Activated CD4-positive, alpha-beta T cell treated with anti-CD3 and anti-CD28 coated beads, Interleukin-2, amount 50 U/mL, for 4 hours (primary cell): ENCODE measurements at places on chromosomes 16 and 17.

GRCh38 chr17:74770498-74771318, 5.4 kb downstream of the NAT9 start:
- peak; percentile 76 for DNase-seq

DNA sequence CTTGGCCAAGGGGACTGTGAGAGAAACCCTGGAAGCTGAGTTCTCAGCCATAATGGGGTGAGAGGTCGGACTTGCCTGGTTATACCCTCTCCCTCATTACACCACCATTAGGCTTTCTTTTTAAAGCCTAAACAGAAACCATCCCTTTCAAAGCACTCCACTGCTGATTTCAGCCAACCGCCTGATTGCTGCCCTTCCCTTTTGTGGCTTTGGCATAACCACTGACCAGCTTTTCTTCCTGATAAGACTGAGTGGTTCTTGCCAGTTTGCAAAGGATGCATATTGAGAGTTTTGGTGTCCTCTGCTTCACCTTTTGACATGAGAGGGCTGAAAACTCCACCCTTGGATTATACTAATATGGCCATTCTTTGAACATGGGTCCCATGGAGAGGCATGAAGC, 308.2 kb upstream of the GOT2 start:
- DNase-seq = no peak

GRCh38 chr17:60461584-60461983, 39.3 kb downstream of the CHCT1 start:
- DNase-seq = no peak

GRCh38 chr17:5770441-5771270, 186.3 kb upstream of the NLRP1 start:
- DNase-seq = no peak

DNA sequence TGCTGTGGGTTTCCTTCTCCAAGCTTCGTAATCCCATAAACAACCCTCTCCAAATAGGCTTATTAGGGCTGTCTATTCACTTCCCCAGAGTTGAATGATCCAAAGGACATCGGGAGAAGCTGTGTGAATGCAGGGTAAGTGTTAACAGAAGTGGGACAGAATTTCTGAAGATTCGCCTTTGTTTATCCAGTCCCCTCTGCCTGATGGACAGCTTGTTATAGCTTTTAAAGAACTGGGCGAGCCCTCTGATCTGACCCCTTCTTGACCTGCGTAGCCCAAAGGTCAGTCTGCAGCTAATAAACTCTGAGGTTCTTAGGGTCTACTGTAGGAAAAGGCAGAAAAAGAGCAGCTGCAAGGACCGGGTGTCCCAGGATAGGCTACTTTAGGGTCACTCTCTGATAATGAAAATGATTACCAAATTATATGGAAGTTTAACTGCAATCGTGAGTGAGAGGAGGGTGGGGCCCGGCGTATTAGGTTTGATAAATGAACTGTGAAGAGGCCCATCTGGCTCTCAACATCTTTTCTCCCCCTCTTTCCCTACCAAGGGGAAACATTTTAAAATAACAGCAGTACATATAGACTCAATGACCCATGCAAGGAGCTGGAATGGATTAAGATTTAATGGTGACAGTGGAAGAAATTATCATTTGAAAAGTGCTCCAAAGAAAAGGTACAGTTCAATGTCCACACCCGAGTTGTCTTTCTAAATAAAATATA, 233.4 kb downstream of the FTO start:
- DNase-seq = no peak

DNA sequence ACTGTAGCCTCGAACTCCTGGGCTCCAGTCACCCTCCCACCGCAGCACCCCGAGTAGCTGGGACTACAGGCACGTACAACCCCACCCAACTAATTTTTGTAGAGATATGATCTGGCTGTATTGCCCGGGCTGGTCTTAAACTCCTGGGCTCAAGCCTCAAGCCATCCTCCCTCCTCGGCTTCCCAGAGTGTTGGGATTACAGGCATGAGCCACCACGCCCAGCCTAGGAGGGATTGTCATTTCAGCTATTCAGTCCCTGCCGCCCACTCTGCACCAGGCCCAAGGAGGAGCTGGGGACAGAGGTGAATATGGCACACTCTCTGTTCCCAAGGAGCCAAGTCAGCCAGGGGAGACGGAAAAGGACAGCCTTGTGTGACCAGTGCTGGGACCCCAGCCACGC, 256.2 kb downstream of the PARN start:
- DNase-seq = no peak

GRCh38 chr17:52147872-52148271, 10.6 kb downstream of the CA10 start:
- DNase-seq = no peak

DNA sequence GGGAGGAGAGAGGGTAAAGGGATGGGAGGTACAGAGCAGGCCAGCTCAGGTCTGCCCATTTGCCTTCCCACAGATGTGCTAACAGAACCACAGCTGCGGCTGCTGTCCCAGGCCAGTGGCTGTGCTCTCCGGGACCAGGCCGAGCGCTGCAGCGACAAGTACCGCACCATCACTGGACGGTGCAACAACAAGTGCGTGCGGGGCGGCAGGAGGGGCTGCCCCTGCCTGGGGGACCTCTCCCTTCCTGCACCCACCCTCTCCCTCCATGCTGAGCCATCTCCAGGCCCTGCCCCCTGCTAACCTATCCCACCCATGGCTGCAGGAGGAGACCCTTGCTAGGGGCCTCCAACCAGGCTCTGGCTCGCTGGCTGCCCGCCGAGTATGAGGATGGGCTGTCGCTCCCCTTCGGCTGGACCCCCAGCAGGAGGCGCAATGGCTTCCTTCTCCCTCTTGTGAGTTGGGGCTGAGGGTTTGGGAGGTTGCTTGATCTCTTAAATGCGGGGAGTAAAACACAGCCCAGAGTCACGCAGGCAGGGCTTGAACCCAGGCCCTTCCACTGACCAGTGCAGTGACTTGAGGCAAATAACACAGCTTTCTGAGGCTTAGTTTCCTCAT, 1.2 kb downstream of the EPX start:
- no peak for DNase-seq

GRCh38 chr17:61328351-61328750, 71.3 kb upstream of the TBX2 start:
- no peak for DNase-seq

- no peak for DNase-seq
Measured at GRCh38 chr16:59067205-59067604, 333.1 kb upstream of the GOT2 start.

DNA sequence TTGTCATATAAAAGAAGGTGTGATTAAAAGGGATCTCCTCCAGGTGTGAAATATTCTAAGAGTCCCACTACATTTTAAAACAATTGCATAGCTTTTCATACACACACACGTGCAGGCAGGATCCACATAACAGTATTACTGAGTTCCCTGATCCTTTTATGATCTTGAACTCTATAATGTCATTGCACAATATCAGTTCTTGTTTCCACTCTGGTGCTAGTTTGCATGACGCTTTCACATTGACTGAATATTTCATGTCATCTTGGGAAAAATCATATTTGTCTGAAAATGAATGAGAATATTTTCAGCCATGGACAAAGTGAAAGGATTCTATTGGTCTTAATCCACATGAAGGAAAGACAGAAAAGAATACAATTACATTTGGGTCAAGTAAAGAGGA, 703.8 kb downstream of the CDH8 start:
- DNase-seq = no peak

DNA sequence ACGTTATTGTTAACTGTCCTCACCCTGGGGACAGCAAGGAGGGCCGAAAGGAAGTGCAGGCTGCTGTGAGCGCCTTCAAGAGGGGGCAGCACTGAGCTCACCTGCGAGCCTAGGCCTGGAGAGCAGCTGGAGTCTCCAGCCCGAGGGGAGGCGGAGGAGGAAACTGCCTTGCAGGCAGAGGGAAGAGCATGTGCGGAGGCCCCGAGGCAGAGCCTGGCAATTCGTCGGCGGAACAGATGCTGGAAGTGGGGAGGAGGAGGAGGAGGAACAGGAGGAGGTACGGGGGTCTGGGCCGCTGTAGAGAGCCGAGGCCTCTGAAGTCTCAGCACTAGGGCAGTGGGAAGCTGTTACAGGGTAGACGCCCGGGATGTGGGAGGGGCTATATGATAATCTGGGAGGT, 49.6 kb upstream of the PLCG2 start:
- no peak for DNase-seq

DNA sequence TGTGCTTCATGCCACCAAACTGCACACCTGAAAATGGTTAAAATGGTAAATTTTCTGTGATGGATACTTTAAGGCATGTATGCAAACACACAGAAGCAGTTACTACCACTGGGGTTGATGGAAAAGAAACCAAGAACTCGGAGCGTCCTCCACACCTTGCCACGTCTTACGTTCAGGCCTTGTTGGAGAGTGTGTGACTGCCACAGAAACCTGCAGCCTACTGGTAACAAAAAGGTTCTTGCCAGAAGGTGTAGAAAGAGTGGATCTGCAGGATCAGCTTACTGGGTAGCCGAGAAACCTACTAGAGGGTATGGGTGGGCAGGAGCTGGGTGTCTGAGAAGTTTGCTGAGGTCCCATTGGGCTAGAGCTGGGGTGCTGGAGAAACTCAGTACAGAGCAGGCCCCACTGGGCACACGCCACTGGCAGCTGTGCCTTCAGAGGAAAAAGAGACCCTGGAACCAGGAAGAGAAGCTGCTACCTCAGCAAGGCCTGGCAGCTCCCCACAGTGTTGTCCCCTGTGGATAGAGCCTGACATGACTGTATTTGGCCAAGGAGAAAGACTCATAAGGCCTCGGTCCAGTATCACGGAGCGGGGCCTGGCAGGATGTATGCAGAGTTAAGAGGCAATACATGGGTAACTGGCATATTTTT, 204.6 kb downstream of the SEC14L1 start:
- DNase-seq = no peak

DNA sequence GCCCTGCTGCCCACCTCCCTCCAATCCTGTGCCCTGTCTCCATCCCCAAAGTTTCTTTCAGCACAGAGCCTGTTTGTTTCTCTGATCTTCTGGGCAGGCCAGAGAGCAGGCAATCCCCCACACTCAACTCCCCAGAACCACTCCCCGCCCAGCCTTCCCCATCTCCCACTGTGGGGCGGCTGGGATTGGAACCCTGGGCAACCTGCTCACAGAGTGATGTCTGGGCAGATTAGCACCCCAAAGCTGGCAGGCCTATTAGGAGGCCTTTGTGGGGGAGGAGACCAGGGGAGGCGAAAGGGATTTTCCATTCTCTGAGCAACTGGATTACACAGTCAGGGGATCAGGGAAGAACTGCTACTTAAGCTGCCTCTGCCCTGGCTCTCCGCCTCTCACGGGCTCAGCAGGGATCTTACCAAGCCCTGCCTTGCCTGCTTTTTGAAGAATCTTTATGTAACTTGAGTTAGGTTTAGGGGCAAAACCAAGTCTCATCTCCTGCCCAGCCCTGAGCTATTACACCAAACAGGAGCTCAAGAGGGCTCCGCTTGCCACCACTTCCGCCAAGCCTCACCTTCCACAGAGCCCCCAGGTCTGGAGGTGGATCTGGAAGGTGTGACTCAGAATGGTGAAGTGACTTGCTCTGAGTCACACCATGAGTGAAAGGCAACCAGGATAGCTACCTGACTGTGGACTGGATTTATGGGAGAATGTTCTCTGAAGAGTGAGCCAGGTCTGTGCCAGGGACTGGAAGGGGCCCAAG, 16.0 kb upstream of the LHX1 start:
- peak; percentile 44 for DNase-seq

DNA sequence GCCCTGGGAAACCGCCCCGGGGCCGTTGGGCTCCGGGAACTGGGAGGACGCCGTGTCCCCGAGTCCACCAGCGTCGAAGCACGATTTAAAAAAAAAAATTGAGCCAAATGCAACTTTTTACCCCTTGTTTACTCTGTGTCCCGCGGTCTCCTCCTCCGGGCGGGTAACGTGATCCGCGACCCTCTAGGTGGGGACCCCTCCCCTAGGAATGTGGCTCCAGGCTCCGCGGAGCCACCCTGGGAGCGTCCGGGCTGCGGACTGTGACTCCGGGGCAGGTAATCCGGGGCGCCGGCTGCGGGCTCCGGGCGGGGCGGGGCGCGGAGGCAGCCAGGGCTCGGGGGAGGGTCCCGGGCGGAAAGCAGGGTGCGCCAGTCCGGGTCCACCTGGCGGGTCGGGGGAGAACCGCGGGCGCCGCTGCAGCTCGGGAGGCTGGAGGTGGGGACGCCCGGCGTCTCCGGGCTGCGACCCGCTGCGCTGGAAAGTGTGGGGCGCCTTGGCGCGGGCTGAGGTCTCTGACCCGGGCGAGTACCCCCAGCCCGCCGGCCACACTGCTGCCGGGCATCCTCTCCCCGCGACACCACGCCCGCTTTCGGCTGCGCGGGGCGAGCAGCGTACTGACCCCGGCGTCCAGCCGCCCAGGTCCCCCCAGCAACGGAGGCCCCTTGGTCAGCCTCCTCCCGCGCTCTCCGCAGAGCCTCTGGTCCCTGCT, 852 bp upstream of the HELZ start:
- peak; percentile 26 for DNase-seq

- DNase-seq = no peak
Measured at GRCh38 chr17:60443713-60444112, 21.4 kb downstream of the CHCT1 start.

DNA sequence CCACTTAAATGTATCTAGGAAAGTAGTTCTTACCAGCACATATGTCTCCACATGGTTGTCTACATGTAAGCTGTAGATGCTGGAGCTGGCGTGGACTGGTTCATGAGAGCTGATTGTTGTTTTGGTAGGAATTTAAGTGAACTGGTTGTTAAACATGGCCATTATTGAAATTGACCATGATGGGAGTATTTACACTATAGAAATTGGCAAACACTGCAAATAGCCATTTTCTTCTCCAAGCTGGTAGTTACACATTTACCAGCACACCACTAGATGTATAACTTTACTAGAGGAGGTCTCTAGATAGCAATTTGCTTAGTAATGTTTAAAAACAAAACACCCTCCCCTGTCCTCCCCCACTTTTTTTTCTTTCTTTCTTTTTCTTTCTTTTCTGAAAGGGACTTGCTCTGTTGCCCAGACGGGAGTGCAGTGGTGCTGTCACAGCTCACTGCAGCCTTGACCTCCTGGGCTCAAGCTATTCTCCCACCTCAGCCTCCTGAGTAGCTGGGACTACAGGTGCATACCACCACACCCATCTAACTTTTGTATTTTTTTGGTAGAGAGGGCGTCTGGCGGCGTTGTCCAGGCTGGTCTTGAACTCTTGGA, 24.2 kb downstream of the IGSF6 start:
- DNase-seq = no peak

GRCh38 chr17:1455291-1455796, 688 bp downstream of the CRK start:
- no peak for DNase-seq

GRCh38 chr16:668519-669171, 713 bp downstream of the RHOT2 start:
- no peak for DNase-seq
